ENCODE measurements at places on chromosomes 2 and 18.

DNA sequence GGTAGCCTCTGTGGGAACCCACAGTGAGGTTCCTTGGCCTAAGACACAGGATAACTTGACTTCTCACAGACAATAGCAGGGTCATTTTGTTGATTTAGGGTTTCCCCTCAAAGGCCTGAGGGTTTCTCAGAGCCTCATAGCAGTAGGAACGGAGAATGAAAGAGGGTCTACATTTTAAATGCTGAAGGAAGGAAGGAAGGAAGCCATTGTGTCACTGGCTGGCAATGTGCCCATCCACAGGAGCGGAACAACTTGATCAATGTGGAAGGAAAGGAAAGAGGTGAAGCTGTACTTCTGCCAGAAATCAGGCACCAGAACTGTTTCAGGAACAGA lies 5.1 kb downstream of the IL1B start:
- DNase-seq: no peak

DNA sequence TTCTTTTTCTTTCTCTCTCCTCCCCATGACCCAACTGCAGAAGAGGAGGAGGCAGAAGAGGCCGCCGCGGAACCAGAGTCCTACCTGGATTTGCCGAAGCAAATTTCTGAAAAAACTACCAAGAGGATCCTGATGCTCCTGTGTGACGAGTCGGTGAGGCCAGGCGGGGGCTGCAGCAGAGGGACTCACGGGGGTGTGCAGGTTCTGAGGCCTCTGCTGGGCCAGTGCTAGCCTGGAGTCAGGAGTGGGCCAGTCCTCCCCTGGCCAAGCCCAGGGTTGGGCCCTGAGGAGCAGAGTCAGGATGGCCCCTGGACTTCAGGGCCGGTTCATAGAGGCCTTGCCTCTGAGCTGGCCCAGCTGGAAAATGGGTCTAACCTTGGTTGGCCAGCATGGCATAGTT lies 29.3 kb downstream of the OTOF start:
- DNase-seq: no peak

DNA sequence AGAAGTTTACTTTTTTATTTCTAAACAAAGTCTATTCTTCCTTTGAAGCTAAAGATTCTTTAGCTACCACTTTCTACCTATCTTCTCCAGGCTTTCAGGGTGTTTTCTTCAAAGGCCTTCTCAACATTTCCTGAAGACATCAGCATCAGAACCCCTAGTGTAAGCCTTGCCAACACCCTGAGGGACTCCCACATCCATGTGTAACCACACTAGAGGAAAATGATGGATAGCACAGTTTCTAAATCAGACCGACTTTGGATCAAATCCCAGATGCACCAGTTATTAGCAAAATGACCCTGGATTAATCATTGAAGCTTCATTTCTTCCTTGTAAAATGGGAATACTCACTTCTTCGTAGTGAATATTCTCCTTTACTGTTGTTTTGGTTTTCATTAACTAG lies 4.7 kb upstream of the TTN start:
- DNase-seq: no peak

- DNase-seq: no peak
Measured at GRCh38 chr2:173414823-173415322, 60.2 kb downstream of the CDCA7 start.

DNA sequence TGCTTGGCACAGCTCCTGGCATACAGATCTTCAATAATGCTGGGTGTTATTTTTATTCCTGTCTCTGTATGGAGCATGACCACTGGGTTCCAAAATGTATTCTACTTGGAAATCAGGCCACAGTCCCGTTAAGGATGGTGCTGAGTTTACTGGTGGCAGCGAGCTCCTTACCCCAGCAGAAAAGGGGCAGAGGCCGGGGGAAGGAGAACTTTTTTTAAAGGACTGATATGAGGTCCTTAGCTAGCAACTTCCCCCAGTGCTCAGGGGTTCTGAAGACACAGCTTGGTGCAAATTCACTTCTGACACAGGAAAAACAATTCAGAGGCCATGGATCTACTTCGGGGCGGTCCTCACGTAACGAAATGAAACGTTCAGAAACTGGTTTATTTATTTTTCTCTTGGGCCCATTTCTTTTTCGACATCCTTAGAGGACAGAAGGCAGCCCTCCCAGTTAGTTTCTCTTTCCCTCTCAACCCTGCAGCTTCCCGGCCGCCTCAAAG lies 872 bp downstream of the RDH14 start:
- DNase-seq: no peak

- DNase-seq: no peak
Measured at GRCh38 chr2:164739966-164740365, 101.7 kb downstream of the COBLL1 start.

DNA sequence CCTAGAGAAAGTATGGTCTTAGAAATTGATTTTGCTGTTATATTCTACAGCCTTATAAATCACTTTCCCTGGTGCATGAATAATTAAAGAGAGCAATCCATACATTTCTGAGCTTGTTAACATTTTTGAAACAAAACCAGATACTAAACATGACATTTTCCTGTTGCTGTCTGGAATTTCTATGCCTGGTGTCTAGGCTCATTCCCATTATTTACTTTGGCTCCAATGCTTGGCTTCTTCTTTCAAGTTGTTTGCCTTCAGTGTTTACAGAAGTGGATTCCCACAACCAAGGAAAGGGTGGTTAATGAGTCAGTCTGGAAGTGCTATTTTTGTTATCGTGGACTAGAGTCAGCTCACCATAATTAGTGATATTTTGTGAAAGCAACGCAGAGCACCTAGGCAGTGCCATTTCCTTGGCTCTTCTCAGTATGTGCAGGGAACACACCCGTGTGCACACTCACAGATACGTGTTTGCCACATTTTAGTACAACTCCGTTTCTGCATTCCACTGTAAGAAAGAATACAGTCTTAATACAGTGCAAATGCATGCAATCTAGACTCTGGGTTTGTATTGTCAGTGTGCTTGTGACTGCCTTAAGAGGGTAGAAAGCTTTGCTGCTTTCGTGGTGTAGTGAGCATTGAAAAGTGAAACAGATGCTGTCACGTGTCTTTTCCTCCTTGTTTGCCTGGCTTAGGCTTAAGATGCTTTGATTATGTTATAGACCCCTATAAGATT lies 185.0 kb upstream of the RASGRP3 start:
- no peak for DNase-seq

DNA sequence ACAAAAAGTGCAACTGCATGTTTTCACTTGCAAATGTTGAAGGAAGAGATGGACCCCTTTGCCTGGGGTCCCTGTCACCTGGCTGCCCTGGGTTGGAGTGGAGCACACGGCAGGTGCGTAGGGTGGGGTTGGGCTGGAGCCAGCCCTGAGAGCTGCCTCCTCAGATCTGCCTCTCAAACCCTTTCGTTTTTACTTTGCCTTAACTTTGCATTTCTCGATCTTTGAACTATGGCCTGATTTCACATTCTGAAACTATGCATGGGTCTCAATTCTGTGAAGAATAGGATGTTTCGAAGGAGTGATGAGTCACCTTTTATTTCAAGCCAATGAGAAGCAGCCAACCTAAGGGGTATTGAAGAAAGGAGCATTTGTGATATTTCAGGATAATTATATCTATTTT lies 132.8 kb downstream of the ACOXL start:
- DNase-seq: peak; percentile 77

GRCh38 chr2:18209934-18210639 lies 331.6 kb downstream of the KCNS3 start:
- DNase-seq: no peak

GRCh38 chr2:25243995-25244394 lies 75.6 kb upstream of the POMC start:
- no peak for DNase-seq

DNA sequence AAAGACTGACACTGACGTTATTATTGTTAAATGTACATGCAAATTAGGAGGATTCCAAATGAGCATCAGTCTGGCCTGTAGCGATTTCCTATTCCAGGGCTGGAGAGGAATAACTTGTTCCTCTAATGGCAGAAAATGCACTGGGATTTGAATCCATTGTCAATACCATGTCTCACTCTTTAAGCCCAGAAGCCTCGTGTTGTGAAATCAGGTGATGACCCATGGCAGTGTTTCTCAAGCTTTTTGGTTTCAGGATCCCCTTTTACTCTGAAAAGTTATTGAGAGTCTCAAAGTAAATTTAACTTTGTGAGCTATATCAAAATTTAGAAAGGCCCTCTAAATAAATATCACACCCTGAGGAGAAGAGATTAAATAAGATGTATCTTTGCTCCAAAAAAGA lies 279.2 kb downstream of the GALR1 start:
- no peak for DNase-seq

DNA sequence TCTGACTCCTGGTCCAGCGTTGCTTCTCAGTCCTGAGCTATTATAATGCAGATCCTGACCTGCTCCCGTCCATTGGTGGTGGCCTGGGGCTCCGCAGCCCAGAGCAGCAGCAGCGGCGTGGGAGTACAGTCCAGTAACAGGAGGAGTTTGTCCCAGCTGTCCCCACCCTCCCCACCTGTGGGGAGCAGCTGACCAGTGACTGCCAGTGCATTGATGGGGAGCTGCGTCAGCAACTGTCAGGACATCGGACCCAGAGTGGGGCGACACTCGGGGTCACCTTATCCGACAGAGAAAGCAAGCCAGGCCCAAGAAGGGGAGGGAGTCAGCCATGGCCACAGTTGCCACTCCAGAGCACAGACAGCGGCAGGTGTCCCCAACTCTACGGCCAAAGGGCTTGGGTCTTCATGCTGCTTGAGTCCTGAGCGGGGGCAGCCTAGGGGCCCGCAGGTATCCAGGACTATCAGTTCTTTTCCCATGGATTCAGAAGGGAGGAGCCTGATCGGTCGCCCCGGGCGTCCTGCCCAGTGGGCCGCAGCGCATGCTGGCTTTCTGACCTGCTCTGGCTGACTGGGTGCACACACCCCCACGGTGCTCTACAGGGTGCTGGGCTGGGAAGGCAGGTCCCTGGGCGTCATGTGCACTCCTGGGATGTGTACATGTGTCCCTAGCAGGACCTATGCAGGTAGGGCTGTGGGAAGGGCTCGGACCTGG lies 29.7 kb downstream of the DNMT3A start:
- DNase-seq: no peak

GRCh38 chr18:45324495-45325113 lies 290.7 kb upstream of the SLC14A2 start:
- no peak for DNase-seq

DNA sequence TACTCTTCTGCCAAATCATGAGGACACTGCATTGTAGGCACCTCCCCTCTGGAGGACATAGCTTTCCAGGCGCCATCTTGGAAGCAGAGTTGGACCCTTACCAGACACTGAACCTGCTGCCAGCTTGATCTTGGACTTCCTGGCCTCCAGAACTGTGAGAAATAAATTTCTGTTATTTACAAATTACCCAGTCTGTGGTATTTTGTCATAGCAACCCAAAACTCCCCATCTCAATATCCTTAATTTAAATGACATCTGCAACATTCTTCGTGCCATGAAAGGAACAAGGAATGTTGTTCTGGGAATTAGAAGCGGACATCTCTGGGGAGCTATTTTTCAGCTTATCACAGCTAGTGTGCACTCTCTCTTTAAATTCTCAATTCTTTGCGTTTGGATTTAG lies 57.4 kb upstream of the CHRNA1 start:
- no peak for DNase-seq

- DNase-seq: no peak
Measured at GRCh38 chr2:71358931-71359671, 27.5 kb downstream of the ZNF638 start.

DNA sequence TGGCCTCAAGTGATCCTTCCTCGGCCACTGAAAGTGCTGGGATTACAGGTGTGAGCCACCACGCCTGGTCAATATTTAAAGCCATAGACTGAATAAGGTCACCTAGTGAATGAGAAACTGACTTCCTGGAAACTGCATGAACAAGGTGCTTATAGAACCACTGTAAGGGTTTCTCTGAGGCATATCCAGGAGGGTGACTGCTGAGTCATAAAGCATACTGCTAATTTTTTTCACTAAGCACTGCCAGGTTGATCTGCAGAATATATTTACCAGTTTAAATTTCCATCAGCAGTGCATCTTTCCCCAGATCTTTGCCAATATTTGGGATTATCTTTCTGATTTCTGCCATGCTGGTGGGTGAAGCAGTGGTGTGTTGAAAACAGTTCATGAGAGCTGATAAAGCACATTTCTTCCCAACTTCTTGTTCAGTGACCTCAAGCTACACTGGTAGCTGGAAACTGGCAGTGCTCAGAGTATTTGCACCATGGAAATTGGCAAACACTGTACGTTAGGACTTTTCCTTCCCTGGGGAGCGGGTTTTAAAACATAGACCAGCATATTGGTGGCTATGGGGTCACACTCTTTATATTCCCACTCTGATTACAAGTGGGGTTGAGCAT lies 4.2 kb upstream of the CLIP4 start:
- peak; percentile 64 for DNase-seq

DNA sequence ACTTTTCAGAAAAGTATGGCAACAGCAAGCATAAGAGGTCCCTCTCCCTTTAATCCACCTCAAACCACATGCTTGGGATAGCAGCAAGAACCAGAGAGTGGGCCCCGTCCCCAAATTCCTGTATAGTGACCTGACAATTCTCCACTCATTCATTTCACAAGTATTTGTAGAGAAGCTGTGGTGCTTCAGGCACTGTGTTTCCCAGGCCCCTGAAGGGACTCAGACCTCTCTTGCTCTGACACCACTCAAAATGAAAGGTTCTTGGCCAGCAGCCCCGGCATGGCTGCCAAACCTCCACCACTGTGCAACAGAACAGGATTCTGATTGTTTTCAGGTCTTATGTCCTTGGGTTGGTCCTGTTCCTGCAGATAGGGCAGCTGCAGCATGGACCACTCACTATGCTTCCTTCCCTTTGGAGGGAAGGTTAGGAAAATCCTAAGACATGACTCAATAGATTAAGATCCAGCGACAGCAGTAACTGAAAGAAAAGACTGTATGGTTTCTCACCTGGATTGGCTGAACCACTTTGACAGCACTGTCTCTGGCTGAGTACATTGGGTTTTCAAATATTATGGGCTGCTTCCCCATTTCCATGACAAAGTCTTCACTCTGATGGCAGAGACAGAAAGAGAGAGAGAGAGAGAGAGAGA lies 67.6 kb downstream of the DHRS9 start:
- no peak for DNase-seq

DNA sequence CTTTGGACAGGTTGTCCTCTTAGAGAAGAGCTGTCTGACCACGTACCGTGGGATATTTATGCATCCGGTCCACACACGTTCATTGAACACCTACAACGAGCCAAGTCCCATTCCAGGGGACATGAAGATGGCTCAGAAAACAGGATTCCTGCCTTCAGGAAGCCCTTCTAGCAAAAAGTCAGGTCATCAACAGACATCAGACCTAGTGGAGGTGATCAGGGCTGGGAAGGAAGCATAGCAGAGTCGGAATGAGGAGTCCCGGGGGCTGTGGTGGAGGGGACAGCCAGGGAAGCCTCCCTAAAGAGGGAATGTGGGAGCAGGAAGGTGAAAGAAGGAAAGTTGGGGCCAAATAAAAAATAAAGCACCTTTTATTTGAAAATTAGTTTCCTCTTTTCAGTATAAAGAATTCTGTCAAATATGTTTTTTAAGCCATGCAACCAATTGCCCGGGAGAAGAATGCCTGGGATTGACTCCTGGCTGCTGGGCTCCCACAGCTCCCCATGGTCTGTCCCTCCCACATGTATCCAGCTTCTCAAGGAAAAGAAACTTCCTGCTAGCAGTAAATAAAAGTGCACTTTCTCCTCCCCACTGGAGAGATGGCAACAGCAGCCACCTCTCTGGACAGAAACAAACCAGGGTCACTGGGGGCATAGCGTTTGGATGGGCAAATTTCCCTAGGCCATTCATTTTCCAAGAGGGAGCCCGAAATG lies 144.8 kb downstream of the SMAD7 start:
- DNase-seq: no peak

GRCh38 chr2:16625201-16625729 lies 40.4 kb downstream of the CYRIA start:
- no peak for DNase-seq

Measured in GM12864 (cell line).